ENCODE measurements at places on chromosomes 11 and 22. TPM values are rescaled to one million over a fixed set of nuclear protein-coding genes. Genes with fewer than 3 reads are reported as not detected.

DNA sequence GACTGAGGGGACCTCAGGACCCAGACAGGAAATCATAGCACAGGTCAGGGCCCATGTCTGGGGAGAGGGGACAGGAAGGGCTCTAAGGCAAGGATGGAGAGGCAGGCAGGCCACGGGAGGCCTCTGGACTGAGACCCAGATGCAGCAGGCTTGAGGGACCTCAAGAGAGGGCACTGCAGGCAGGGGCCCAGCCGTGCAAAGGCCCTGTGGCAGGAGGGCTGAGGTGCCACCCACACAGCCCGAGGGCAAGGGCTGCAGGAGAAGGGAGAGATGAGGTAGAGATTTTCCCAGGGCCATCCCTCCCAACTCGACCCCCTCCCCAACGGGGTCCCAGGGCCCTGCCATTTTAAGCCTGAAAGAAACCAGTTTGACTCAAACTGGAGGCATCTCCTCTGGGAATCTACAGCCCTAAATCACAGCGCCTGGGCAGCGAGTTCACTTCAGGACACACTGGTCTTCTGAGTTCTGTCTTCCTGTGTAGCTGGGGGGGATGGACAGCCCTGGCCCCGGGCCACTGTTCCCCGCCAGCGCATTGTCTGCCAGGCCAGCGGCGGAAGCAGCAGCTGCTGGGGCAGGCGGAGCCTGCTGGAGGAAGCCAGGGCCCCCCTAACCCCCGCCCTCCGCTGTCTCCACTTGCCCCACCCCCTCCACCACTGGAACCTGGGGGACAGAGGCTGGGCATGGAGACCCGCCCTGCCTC is 20.3 kb upstream of the WNT7B start:
- peak; percentile 54 for DNase-seq
- peaks cover 6% of the 10 kb centered on the region for H3K27me3 ChIP-seq
- peaks cover 21% of the 10 kb centered on the region for H3K4me1 ChIP-seq
- H3K4me3 ChIP-seq, result no peak overlapping the region

The SLC6A5 gene
- total RNA-seq, result not detected

The CD6 gene
- total RNA-seq, result 222 TPM

DNA sequence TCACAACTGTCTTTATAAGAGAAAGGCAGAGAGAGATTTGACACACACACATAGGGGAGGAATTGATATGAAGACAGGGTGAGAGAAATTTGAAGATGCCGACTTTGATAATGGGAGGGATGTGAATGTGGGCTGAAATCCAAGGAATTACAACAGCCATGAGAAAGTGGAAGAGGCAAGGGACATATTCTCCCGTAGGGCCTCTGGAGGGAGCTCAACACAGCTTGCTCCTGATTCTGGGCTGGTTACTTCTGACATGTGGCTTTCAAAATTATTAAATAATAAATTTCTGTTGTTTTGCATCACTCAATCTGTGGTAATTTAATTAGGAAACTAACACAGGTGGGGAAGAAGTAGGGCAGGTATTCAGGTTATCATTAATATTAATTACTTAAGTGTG is 282.9 kb downstream of the LUZP2 start:
- H3K27me3 ChIP-seq, result no peaks in the 10 kb centered on the region
- no peak for DNase-seq
- H3K4me1 ChIP-seq, result no peaks in the 10 kb centered on the region

DNA sequence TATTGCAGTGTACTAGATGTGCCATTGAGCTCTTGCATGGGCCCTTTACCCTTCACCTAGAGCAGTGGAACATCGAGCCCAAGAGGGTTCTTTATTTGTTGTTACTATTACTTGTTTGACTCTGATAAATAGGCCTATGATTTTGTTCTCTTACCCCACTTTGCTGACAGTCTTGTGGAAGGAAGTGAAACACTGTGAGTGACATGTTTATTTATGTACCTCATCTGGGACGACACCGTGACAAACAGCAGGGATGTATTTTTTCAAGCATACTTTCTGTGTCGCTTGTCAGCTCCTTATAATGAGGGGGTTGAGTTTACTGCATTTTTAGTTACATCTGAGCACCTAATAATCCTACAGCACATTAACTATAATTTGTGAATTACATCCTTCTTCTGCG is 1010.3 kb upstream of the TENM4 start:
- DNase-seq, result no peak
- no peaks in the 10 kb centered on the region for H3K4me1 ChIP-seq
- no peak overlapping the region for H3K27ac ChIP-seq
- H3K36me3 ChIP-seq, result no peaks in the 10 kb centered on the region

DNA sequence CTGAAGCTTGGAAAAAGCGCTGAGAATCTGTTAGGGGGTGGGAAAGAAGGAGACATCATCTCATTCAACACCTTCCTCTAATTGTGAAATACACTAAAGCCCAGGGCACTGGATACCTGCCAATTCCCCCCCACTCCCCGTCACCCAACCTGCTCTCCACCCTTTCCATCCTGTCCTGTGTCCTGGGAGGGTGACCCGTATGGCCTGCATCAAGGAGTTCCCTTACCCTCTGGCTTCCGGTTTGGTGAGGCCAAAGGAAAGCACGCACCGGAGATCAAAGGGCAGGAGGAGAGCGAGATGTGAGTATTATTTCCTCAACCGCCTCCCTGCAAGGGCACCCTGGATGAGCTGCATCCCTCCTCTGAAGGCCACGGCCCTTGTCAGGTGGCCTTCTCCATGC is 65.0 kb upstream of the PTPRJ start:
- H3K4me1 ChIP-seq, result peaks cover 41% of the 10 kb centered on the region
- no peaks in the 10 kb centered on the region for H3K27me3 ChIP-seq
- peak; percentile 37 for DNase-seq

- peaks cover 44% of the 10 kb centered on the region for H3K4me1 ChIP-seq
- no peaks in the 10 kb centered on the region for H3K27me3 ChIP-seq
- peak; percentile 51 for DNase-seq
- H3K27ac ChIP-seq, result peak overlapping the region; percentile 100
Observed at GRCh38 chr22:41833369-41834004, 582 bp downstream of the SREBF2 start.

The CDC45 gene
- total RNA-seq, result 90.2 TPM

GRCh38 chr11:832529-833113 is at the start of gene CD151:
Gene CD151, plus strand, starts transcription at chr11:832952. Its CDS starts 3,118 bp downstream, at chr11:836070.
- peaks cover 34% of the 10 kb centered on the region for H3K27me3 ChIP-seq
- H3K36me3 ChIP-seq, result peaks cover under 1% of the 10 kb centered on the region
- H3K4me3 ChIP-seq, result peak within 1 kb of the TSS; percentile 42

The BIRC3 gene
- total RNA-seq, result 14.5 TPM

GRCh38 chr11:110435780-110436717 is 6.3 kb downstream of the FDX1 start:
- peaks cover 48% of the 10 kb centered on the region for H3K36me3 ChIP-seq
- no peaks in the 10 kb centered on the region for H3K27me3 ChIP-seq
- no peak for DNase-seq
- H3K4me1 ChIP-seq, result peaks cover 45% of the 10 kb centered on the region
- H3K4me3 ChIP-seq, result no peak overlapping the region

- H3K27ac ChIP-seq, result no peak overlapping the region
- no peak overlapping the region for H3K4me3 ChIP-seq
- peaks cover 57% of the 10 kb centered on the region for H3K36me3 ChIP-seq
- DNase-seq, result no peak
- H3K27me3 ChIP-seq, result no peaks in the 10 kb centered on the region
Observed at GRCh38 chr11:117166491-117166890, 12.1 kb upstream of the SIDT2 start.

DNA sequence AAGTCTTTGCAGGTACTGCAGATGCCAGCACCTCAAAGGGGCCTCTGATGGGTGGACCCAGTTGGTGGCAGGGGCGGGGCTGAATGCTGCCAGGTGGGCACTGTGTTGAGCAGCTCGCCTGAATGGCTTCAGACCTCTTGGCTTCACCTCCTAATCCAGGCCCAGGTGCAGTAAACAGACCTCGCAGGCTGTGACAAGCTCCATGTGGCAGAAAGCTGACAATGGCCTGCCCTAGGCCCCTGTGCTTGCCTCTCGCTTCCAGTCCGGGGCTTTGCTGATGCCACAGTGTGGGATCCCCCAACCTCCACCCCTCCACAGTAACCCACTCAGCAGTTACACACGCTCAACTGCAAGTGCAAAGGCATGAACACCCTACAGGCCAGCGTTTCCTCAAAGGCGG is 9.4 kb downstream of the IGLL1 start:
- no peak overlapping the region for H3K4me3 ChIP-seq
- peaks cover 17% of the 10 kb centered on the region for H3K27me3 ChIP-seq
- H3K27ac ChIP-seq, result no peak overlapping the region
- no peaks in the 10 kb centered on the region for H3K36me3 ChIP-seq
- no peak for DNase-seq

DNA sequence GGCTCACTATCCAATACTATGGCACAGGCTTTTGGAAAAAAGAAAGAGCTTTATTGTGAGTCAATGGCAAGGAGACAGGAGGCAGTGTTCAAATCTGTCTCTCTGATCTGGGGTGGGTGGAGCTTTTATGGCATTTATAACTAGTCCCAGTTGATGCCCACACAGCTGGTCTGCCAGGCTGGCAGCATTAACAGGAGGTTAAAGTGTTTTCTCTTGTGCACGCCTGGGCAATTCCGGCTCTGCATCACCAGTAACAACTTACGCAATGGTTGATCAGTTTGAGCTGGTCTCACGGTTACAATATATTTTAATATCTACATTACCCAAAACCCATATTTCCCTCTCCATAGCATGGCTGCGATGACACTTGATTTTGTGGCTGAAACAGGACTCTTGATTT is 15.1 kb upstream of the SMIM38 start:
- H3K4me3 ChIP-seq, result no peak overlapping the region
- no peaks in the 10 kb centered on the region for H3K36me3 ChIP-seq
- H3K27me3 ChIP-seq, result no peaks in the 10 kb centered on the region
- DNase-seq, result no peak

- peaks cover 10% of the 10 kb centered on the region for H3K4me1 ChIP-seq
- H3K27ac ChIP-seq, result no peak overlapping the region
- peaks cover 37% of the 10 kb centered on the region for H3K36me3 ChIP-seq
- H3K27me3 ChIP-seq, result no peaks in the 10 kb centered on the region
- no peak overlapping the region for H3K4me3 ChIP-seq
Observed at GRCh38 chr11:67126986-67127385, 7.9 kb downstream of the KDM2A start.

The UCP2 gene
- 205 TPM for total RNA-seq

DNA sequence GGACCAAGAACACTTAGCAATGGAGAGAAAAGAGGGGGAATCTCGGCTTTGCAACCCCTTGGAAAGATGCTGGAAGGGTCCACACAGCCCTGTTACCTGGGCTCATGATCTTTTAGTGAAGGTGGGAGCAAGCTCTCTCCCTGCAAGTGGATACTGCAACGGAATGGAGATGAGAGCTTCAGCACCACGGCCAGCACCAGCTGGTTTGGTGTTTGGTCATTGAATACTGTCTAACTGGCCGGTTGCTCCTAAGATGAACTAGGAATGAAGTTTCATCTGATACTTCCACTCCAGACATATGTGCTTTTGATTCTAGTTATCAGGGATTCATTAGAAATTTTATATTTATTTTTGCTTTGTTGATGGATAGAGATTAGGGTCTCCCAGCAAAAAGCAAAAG is 16.3 kb downstream of the HTR3A start:
- no peak overlapping the region for H3K4me3 ChIP-seq
- DNase-seq, result peak; percentile 42
- H3K4me1 ChIP-seq, result peaks cover 11% of the 10 kb centered on the region
- H3K27ac ChIP-seq, result no peak overlapping the region

DNA sequence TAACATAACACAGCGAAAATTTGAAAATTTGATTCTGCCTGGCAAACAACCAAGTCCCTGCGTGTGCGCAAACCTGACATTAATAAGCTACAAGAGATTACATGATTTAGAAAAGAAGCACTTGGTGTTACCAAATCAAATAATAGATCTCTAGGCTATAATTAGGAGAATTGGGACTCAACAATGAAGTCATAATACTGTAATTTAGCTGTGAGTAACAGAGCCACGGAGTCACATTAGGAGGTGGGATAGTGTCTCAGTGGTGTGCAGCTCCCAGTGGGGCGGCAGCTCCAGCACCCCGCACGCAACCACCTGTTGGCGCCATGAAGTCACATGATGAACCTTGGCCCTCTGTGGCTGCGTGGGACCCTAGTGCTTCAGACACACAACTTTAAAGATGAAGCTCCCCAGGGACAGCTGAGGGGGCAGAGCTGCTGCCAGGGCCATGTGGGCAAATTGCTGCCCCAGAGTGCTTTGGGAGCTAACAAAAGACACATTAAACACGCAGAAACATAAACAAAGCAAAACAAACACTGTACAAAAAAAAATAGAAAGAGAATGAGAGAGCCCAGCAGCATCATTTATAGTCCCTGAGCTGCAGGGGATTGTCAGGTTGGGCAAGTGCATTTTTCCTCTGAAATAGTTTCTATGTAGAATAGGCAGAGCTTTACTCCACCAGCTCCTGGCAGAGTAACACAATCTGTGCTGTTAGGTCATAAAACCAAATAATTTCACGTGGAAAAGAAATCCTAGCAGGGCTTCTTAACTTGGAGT is 605.6 kb downstream of the SOX6 start:
- no peaks in the 10 kb centered on the region for H3K36me3 ChIP-seq
- DNase-seq, result no peak
- no peak overlapping the region for H3K27ac ChIP-seq
- no peaks in the 10 kb centered on the region for H3K4me1 ChIP-seq

The C11orf21 gene
- total RNA-seq, result 37.1 TPM

DNA sequence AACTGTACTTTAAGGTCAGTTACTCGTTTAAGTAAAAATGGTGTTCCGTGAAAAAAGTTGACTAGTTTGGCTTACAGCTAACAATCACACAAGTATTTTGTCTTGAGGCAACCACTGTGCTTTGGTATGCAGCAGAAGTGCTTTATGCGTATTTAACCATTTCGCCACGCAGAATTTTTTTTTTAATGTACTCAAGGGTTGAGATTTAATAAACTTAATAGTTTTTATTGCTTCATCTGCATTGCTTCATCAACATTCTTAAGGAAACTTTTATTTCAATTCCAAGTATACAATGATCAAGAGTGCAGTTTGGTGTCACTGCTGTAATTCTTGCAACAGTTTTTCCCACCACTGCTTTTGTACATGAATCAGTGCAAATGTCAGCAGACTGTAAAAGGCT is 66.4 kb downstream of the ZNRF3 start:
- peaks cover 3% of the 10 kb centered on the region for H3K4me1 ChIP-seq
- no peak overlapping the region for H3K4me3 ChIP-seq
- peaks cover 7% of the 10 kb centered on the region for H3K36me3 ChIP-seq
- no peak for DNase-seq
- peaks cover 73% of the 10 kb centered on the region for H3K27me3 ChIP-seq
